Psoas muscle (tissue), 8 donors: ENCODE measurements at places on chromosomes 5 and 9. TPM values are rescaled to one million over a fixed set of nuclear protein-coding genes. Genes with fewer than 3 reads are reported as not detected.

- no peak for DNase-seq
Observed at GRCh38 chr5:112445626-112446350, 26.7 kb upstream of the EPB41L4A start.

DNA sequence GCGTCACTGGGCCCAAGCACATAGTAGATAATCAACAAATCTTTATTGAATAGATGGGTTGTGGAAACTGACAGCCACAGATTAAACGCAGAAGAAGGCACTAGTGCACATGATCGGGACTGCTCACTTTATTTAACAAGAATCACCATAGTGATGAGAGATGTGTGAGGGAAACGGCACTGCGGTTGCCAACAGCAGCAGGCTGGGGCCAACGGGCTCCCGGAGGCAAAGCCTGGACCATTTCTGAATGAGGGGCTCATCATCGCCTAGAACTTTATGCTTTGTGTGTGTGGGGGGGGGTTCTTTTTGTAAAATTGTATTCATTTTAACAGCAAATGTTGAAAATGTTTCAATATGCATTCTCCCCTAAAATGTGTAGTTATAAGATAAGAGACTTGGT, 61.9 kb upstream of the RUFY1 start:
- DNase-seq: no peak

GRCh38 chr5:17069995-17070511, 134.0 kb upstream of the MYO10 start:
- DNase-seq: no peak

DNA sequence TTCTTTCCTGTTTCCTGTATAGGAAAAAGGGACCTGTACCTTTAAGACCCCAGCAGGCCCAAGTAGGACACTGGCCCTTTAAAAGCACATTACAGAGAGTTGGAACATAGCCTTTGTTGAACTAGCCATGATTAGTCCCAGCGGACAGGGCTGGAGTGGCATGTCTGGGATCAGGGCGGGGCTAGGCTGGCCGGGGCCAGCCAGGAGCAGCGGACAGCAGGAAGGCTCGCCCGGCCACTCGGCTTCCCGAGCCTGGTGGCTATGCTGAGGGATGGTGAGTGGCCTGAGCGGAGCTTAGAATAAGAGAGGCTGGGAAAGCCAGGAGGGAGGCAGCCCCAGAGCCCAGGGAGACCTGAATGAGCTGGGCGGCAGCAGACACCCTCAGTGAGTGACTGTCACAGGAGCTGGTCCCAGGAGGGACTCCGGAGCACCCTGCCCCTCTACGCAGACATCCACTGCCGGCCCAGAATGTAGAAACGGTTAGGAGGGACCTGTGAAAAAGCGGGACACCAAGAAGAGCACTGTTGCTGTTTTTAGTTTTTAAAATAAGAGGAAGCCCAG, 92.1 kb downstream of the DAB2IP start:
- peak; percentile 93 for DNase-seq

DNA sequence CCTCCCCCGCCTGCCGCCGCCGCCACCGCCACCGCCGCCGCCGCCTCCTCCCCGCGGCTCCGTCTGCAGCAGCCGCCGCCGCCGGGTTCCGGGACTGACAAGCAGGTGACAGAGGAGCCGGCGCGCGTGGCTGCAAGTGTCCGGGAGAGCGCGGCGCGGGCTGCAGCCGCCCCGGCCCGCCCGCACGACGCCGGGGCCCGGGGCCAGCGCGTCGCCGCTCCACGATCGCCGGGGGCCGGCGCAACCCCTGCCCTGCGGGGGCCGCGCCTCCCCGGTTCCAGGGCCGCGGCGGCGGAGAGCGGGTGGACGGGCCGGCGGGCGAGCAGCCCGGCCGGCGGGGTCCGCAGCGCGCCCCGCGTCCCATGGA, 343 bp downstream of the LMX1B start:
- DNase-seq: no peak

DNA sequence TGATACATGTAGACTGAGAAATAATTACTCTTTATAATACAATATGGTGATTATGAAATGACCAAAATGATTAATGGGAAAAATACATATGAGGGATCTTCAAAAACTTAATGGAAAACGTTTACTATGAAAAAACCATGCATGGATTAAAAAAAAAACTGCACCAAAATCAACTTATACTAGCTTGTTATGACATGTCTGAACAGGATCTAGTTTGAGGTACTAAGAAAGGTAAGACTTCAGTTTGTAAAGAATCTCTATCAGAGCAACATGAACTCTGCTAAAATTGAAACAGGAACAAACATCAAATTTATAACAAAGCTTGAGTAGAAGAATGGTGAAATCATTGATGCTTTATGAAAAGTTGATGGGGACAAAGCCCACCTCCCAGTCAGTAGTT, 178.0 kb downstream of the SLIT3 start:
- no peak for DNase-seq

- peak; percentile 68 for DNase-seq
Observed at GRCh38 chr5:67792891-67793290, 422.7 kb upstream of the PIK3R1 start.

The IRX2 gene
- 0.17 TPM for total RNA-seq

The LCN2 gene
- total RNA-seq: 2.1 TPM

The VLDLR gene
- total RNA-seq: 28.6 TPM

The PTPA gene
- 97.9 TPM for total RNA-seq

The CCL28 gene
- not detected for total RNA-seq

The SPAAR gene
- total RNA-seq: 4.4 TPM

The MGAT4B gene
- 58.4 TPM for total RNA-seq

The ANKRD20A1 gene
- 0.74 TPM for total RNA-seq
